SK-MEL-5 (cell line): ENCODE measurements at places on chromosomes 2 and 18. TPM values are rescaled to one million over a fixed set of nuclear protein-coding genes. Genes with fewer than 3 reads are reported as not detected.

DNA sequence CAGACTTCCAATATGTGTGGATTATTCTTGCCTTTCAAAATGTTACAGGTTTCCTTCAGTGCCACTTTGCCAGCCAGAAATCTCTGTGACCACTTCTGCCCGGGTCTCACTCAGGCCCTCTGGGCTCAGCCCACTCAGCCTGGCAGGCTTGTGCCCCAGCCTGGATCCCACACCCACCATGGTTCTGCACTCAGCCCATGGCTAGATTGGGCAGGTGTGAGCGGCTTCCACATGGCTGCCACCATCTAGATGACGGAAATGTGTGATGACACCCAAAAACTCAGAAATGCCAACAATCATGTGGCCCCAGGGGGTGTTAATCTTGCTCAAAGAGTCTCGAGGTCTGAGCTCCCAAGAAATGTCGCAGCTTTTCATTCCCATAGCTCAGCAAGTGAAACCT is 1097.5 kb upstream of the SLC39A10 start:
- DNase-seq: no peak

POTEF gene
- 0.11 TPM in 1 of 2 replicates, not detected in the other for total RNA-seq

CEBPZ gene
- total RNA-seq: 118 and 122 TPM in 2 replicates

GRCh38 chr18:35185771-35186170 is 55.1 kb upstream of the ZNF397 start:
- DNase-seq: no peak

DNA sequence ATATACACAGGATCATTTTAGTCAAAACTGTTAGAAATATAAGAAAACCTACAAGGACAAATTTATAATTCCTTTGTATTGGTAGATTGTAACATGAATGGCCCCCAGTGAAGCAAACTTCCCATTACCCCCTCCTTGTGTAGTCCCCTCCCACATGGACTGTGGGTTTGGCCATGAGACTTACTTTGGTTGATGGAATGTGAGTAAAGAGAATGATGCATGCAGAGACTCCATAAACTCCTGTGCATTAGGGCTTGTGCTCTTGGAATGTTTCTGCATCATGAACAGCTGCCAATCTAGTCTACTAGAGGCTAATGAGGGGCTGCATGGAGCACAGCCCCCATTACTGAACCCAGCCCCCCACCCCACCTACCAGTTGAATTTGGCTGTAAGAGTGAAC is 8.3 kb upstream of the TGFA start:
- no peak for DNase-seq

GRCh38 chr2:47109680-47110079 is 45.4 kb downstream of the STPG4 start:
- DNase-seq: no peak

DNA sequence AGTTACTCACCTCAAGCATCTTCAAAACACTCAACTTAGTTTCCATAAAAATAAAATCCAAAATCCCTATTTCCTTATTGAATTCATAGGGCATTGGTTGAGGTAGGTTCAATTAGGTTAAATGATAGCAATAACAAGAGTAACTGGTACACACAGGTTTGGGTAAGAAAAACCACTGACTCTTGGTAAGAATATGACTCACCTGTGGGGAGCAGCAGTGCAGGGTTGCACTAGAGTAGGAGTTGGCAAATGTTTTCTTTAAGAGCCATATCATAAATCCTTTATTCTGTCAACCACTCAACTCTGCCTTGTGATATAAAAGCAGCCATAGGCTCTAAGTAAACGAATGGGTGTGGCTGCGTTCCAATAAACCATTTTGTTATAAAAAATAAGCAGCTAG is 71.4 kb upstream of the CDH20 start:
- DNase-seq: no peak

SCN9A gene
- total RNA-seq: 0.21 and 0.27 TPM in 2 replicates

DNA sequence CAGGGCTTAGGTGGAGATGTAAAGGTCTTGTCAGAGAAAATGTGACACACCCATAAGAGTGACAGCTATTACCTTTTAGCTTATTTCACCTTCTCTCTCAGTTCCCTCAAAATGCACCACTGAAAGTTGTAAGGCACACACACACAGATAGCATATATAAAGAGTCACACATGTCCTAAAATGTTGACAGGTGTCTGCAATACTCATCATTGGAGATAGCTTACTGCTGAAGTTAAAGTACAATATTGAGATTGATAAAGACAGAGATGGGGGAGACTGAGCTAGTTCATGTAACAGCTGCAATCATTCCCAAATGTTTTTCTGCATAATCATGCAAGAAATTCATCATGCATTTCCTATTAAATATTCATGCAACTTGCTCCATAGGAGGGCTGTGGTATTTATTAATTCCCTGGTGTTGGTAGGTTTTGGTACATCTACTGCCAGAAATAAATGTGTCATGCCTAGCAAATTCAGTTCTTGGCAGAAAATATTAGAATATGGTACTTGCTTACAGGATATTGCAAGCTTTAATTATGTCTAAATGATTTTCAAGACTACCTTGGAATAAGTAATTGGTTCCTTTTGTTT is 118.8 kb upstream of the RBMS1 start:
- DNase-seq: no peak

FBXO15 gene
- total RNA-seq: 1.0 and 1.3 TPM in 2 replicates

GRCh38 chr2:161146996-161147395 is 13.2 kb upstream of the TANK start:
- no peak for DNase-seq

KIF1A gene
- total RNA-seq: 0.50 TPM in 1 of 2 replicates, not detected in the other

GALNT5 gene
- total RNA-seq: not detected in 2 replicates

- no peak for DNase-seq
Measured at GRCh38 chr2:28142386-28142785, 250.3 kb upstream of the FOSL2 start.

DNA sequence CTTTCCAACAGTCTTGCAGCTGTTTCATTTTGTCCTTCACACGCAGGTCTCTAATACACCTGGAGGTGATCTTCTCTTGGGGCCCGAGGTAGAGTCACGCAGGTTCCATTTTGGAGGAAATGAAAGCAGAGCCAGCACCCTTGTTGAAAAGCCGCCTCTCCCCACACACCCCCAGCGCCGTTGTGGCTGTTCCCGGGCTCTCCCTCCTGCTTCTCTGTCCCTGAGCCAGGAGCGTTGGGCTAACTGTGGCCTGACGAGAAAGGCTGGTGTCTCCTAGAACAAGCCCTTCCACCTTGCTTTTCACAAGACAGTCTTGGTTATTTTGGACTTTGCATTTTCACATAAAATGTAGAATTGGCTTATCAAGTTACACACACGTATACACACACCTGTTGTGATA is 16.3 kb downstream of the SNED1 start:
- no peak for DNase-seq

DNA sequence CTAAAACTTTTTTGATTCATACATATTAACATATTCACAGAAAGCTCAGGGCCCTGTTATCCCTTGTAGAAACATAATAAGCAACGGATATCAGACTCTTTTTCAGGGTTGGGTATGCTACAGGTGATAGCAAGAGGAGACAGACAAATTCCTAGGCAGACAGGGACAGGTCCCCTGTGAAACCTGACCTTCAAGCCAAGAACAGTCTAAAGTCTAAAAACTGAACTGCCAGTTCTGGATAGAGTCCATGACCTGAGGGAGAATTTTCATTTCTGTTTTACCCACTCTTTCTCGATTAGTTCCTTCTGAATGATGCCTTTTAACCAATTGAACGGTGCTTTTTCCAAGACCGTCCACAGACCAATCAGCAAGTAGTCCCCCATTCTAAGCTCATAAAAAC is 54.2 kb downstream of the RIT2 start:
- no peak for DNase-seq

GRCh38 chr2:74498500-74499266 is 720 bp downstream of the LBX2 start:
- DNase-seq: no peak

DNAJC5G gene
- total RNA-seq: not detected in 2 replicates

MAP2 gene
- total RNA-seq: 2.5 and 4.2 TPM in 2 replicates

CYS1 gene
- 0.27 and 0.29 TPM in 2 replicates for total RNA-seq

DNA sequence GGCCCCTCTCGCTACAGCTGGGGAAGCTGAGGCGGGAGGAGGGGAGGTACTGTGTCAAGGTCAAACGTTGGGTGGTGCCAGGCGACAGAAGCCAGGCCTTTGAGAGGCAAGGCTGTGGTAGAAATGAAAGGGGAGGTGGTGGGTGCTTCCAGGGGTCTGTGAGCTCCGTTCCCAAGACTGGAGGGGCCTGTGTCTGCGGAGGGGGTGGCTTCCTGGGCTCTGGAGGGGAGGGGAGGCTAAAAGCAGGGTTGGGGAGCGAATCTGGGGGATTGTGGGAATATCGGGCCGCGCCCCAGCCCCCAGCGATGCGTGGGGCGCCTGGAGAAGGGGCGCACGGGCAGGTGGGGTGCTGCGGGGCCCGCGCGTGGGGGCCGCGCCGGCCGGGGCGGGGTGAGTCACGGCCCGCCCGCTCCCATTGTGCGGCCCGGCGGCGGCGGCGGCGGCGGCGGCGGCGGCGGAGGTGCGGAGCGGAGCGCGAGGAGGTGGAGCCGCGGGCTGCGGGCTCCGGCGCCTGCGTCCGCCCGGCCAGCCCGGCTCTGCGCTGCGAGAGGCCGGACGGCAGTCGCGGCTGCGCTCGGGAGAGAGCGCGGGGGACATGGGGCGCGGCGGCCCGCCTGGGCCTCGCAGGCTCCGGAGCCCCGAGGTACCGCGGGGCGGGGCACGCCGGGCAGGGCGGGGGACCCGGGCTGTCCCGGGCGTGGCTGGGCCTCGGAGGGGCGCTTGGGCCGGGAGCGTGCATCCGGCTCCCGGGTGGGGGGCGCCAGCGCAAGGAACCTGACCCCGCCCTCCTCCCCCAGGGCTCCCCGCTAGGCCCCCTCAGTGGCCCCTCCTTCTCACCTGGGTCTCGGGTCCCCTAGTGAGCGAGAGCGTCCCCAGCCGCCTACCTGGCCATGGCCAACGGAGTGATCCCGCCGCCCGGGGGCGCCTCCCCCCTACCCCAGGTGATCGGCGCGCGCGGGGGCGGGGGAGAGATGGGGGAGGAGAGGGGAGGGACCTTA is at the start of gene SLC4A3:
Gene SLC4A3 (plus strand): TSS at position 528 of the 998 bp plus-strand sequence. CDS start 363 bp downstream, at position 891.
- DNase-seq: peak; percentile 30

DNA sequence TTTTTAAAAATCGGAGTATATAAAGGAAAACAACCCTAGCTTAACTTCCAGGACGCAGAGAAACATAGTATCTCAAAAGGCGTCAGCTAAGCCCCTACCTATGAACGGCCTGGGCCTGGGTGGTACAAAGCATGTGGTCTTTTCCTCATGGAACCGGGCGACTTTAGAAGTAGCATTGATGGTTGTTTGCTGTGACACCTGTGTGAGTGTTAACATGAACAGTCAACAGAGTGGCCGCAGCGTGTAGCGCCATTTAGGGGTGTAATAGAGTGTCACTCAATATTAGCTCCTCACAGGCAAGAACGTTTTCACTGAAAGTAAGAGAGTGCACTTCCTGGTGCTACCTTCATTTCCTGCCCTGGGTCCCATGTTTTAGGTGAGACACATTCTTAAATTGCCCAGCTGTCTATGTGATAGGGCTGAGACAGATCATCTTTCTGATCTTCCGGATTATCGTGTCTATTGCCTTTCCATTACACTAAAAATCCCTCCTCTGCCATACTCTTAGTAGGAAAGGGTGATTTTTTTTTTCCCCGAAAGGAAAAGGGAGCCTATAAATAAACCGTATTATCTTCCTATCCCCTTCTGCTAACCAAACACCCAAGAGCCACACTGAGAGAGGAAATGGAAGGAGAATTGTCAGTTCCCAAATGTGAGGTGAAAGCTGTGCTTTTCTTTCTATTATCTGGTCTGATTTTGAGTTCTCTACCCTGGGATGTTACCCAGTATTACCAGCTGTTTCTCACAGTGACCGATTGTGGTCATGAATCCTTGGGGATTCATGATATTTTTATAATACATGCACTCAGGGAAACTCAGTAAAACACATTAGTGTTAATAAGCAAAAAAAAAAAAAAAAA is 1.3 kb downstream of the GORASP2 start:
- DNase-seq: peak; percentile 46

GRCh38 chr2:46334389-46335271 is 37.4 kb downstream of the EPAS1 start:
- no peak for DNase-seq

- DNase-seq: no peak
Measured at GRCh38 chr2:154231021-154231420, 359.3 kb downstream of the GALNT13 start.

DNA sequence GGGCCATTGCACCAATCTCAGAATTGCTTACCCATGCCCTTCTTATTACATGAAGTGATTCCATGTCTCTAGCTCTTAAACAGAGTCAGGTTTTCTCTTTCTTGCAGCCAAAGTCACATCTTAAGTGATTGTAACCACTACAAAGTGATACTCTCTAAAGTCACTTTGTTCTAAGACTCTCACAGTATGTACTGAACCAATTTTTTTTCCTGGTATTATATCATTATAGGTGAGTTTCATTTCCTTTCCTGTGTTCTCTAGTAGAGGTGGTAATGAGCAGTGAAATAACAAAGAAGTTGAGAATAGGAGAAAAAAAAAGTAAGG is 66.3 kb upstream of the DARS1 start:
- no peak for DNase-seq

UBE2E3 gene
- 40.0 and 46.9 TPM in 2 replicates for total RNA-seq

GRCh38 chr2:187003611-187004010 is 154.6 kb upstream of the ZSWIM2 start:
- no peak for DNase-seq

- DNase-seq: no peak
Measured at GRCh38 chr18:37674570-37674969, 109.0 kb upstream of the CELF4 start.

DNA sequence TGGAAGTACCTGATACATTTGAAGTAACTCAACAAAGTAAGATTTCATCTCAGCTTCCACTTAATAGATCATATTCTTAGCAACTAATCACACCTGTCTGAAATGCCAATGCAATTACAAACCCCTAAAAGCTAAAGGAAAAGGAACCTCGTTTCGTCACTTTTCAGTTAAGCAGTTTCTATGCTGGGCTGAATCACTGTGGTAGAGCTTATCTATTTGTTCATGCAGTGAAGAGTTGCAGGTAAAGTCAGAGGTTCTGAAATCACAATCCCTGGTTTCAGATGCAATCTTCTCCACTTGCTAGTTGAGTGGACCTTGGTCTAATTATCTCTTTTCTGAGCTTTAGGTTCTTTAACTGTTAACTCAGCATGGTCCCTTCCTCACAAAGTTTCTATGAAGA is 6.3 kb downstream of the HRH4 start:
- no peak for DNase-seq

GRCh38 chr2:18435426-18436037 is 124.9 kb downstream of the RDH14 start:
- peak; percentile 80 for DNase-seq

VWA3B gene
- total RNA-seq: not detected in 2 replicates

DNA sequence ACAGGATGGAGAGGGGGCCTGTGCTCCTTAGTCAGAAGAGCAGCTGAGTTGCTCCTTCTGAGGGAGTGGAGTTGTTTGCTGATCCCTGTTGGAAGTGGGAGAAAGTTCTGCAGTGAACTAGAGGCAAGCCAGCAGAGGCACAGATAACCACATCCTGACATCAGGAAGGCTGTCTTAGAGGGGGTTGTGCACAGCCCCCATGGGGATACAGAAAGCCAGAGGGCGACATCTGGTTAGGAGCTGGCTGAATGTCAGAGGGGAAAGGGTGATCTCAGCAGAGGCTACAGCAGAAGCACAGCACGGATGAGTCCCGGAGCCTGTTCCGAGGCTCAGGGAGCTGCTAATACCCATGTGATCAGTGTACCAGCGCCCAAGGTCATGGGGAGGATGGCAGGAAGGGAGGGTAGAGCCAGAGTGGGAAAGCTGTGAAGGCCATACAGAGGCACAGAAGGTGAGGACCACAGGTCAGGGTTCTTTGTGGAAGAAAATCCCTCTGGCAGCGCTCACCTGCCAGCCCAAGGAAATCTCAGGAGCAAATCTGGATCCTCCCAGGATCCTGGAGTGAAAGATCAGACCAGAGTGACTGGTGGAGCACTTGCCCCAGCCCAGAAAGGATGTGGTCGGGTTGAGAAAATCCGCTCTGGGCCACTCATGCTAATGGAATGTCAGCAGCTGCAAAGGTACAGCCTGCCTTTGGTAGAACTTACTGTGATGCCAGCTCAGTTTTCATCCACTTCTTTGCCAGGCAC is 111.8 kb downstream of the STPG4 start:
- DNase-seq: peak; percentile 74
